Stimulated activated CD8-positive, alpha-beta memory T cell treated with anti-CD3 and anti-CD28 coated beads, Interleukin-7, amount 100 ng/mL, for 4 hours (primary cell): ENCODE measurements at places on chromosomes 16 and 17.

DNA sequence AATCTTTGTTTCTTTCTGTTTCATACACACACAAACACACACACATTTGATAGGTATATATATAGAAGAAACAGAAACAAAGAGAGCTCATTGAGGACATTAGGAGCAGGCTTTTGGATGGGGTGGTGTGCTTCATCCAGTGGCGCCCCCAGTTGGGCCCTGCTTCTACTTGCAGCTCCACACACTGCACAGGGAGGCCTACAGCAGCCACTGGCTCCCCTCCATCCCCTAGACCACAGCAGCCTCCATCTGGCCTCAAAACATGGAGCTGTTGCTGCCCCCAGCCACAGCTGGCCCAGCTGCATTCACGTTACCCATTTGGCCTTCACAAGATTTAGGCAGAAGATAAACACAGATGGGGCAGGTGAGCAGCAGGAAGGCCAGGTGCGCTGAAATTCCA is 33.1 kb upstream of the NF1 start:
- no peak for DNase-seq

DNA sequence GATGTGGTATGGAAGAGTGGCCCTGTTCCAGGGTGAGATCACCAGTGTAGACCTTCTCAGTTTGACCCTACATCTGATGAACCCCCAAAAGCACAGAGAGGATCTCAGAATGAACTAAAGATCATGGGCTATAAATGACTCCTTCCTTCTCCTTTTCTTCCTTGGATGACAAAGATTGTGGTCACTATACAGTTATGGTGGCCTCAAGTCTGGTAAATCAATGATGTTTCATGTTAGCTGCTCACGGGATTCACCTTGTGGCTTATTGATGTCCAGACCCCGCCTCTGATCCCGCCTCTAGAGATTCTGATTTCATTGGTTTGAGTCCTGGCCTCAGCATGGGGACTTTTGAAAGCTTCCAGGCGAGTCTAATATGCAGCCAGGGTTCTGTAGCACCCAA is 112.2 kb downstream of the PITPNC1 start:
- DNase-seq = no peak

DNA sequence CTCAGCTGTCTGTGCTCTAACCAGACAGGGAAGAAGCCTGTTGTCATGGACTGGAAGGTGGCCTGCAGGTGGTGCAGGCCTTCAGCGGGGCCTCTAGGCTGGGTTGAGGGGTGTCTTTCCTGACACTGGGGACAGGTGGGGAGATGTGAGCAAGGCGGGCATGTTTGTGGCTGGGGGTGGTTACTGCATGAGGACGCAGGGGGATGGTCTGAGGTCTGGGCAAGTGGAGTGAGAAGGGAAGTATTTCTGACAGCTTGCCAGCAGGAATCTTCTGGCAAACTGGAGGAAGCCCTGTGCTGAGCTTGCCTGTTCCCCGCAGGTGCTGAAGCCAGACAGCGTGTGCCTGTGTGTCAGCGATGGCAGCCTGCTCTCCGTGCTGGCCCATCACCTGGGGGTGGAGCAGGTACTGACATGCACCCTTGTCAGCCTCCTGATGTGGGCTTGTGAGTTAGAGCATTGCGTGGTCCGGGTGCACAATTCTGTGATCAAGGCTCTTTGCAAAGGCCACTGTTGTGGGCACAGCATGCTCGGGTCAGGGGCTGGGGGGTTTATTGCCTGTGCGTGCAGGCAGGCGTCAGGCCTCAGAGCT is 36.2 kb downstream of the PRMT7 start:
- DNase-seq = no peak

DNA sequence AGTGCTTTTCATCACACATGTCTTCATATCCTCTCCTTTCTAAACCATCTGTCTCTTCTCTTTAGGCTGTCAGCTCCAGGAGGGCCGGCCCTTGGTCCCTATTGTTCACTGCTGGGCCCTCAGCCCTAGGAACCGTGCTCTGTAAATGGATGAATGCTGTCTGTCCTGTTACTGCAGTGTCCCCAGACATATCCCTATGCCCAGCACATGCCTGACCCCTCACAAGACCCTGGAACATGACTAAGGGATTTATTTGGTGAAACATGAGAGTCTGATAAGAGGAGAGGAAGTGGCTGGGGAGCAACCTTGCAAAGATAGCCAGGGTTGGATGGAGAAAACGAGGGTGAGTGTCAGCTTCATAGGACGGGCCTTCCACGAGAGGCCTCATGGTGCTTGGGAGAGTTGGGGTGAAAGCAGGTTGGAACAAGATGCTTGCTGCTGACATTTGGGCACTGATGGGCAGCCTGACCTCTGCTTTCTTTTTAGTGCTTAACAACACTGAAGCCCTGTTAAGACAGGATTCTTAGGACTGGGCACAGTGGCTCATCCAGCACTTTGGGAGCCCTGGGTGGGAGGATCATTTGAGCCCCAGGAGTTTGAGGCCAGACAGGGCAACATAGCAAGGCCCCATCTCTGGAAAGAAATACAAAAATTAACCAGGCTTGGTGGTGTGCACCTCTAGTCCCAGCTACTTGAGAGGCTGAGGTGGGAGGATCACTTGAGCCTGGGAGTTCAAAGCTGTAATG is 39.0 kb downstream of the ABCC1 start:
- no peak for DNase-seq

DNA sequence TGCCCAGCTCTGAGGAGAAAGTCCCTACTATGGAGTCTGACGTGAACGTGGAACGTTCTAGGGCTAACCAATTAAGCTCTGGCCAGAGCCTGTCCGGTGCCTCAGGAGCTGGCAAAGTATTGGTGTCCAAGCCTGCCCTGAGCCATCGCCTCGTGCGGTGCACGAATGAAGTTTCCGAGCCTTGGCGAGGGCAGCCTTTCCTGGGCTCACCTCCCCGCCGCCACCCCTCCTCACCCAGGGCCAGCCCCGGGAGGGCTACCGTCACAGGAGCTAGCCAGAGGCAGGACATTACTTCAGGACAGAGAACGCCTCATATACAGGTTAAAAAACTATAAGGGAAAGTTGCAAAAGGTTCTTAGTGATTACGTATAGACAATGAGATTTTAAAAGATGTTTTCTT is 23.6 kb upstream of the TRAP1 start:
- no peak for DNase-seq

GRCh38 chr17:64411999-64412771 is 21.5 kb upstream of the PECAM1 start:
- DNase-seq = no peak

GRCh38 chr17:44765965-44766364 is 7.2 kb downstream of the ADAM11 start:
- no peak for DNase-seq

- no peak for DNase-seq
These were observed 20.8 kb upstream of the ATP5MC1 start for GRCh38 chr17:48871551-48872351.

DNA sequence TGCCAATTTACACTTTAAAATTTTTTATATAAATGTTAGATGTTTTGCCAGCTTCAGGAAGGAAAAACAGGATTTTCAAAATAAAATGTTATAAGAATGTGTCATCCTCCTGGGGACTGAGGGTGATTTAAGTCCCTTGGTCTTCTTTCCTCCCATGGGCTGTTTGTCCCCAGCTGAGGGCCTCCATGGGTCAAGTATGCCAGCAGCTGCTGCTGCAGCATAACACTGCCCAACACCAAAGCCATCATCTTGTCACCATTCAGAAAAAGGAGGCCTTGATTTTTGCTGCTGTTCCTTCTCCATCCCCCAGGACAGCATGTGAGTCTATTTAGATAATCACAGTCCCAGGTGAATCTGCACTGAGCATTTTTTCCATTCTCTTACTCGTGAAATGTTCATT is 188.5 kb downstream of the LGALS9B start:
- DNase-seq = no peak

DNA sequence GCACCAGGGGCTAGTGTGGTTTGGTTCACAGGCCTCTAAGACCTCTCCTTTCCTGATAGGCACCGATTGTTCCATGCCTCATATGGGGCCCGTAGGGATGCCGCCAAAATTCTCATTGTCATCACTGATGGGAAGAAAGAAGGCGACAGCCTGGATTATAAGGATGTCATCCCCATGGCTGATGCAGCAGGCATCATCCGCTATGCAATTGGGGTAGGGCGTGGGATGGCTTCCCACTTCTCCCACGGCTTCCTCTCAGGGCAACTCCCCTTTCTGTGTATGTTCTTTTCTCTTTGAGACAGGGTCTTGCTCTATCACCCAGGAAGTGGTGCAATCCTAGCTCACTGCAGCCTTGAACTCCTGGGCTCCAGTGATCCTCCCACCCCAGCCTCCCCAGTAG is 5.3 kb downstream of the ITGAX start:
- no peak for DNase-seq

DNA sequence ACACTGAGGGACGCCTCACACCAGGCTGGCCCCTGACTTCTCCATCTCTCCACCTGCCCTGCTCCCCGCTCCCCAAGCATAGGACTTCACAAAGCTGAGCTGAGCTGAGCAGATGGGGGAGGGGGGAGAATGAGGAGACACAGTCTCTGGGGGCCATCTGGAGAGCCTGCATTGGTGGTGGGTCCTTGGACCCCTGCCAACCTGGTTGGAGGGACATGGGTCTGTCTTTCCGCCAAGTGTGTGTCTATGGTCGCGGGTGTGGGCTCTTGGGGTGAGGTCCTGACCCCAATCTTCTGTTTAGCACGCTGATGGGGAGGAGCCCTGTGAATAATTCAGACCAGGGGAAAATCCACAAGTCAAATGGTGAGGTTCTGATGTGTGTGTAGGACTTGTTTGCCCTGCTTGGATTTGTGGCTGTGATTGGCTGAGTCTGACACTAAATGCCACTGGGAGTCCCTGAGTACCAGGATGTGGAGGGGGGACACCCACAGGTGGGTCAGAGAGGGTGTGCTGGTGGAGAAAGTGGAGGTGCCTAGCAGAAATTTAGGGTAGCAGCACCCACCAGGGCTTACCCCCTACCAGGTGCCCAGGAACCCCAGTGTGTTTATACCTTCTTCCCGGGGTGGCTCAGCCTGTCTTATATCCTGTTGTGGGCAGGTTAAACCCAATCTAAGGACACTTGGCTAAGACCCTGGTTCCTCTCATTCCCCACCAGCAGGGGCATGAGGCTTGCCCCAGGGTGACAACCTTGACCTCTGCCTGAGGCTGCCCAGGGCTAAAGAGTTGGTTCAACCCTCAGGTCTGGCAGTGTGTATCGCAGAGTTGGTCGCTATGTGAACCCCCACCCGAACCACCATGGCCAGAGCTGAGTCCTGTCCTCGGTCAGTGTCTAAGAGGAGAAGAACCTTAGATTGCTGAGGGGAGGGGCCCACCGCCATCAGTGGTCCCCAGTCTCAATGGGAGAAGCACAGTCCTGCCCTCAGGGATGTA is 2.1 kb downstream of the FMNL1 start:
- DNase-seq = no peak

DNA sequence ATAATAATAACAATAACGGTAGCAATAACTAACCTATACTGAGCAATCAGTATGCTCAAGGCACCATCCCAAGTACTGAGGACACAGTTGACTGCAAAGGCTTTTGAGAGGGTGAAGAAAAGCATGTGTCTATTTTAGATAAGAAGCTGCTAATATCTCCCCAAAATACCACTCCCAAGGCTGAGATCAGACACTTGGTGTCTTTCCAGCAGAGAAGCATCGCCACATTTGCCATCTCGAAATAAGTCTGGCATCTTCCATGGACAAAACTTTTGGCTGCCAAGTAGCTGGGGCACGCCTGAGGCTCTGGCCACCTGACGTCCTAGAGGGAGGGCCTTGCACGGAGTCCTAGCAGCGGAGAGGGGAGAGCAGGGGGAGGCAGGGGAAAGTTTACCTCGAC is 39.0 kb downstream of the ZNF423 start:
- DNase-seq = no peak

- no peak for DNase-seq
These were observed 169.7 kb upstream of the IRX6 start for GRCh38 chr16:55154262-55154661.
